ENCODE measurements at places on chromosomes 3 and 15.

DNA sequence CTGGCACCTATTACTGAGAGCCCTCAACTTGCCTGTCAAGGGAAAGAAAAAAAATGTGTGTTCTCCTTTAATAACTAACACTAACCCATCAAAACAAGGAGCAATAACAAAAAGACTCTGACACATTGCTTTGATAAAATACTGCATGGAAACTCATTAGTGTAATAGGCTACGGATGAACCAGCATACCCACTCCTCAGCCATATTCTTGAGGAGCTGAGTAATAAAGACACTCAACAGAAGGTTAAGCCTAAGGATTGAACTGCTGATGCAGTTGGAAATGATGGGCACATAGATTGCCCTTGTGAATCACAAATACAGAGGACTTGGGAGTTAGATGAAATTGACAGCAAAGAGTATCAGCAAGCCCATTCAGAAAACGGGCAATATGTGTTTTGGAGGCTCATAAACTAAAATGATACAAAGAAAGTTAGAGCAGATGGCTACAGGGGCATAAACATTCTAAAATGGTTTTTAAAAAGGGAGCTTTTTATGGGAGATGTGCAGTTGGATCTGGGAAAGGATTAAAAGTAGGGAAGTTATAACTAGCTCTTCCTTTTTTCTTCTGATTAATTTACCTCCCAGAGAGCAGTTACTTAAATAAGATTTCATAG, 447.6 kb upstream of the IL12A start:
- DNase-seq = no peak

GRCh38 chr3:65080432-65080831, 392.6 kb upstream of the ADAMTS9 start:
- DNase-seq = no peak

DNA sequence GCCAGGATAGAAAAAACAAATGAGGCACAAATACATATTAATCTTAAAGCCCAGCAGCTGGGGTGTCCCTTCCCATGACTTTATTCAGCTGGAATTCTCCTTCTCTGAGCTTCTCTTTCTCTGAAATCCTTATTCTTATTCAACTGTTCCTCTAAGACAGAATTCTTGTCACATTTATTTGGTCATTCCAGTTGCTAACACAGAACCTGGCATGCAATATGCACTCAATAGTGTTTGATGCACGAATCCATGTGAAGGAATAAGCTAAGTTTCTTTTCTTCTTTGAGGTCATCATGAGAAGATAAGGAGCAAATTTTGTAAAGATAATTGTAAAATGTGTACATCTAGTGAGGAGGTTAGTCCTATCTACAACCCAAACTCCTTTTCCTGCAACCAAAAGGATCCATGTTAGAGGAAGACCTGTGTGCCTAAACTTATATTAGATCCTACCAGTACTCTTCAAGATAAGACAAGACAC, 154.2 kb upstream of the KCNMB2 start:
- no peak for DNase-seq

- DNase-seq = no peak
Measured at GRCh38 chr15:61155741-61156700, 73.1 kb downstream of the RORA start.

DNA sequence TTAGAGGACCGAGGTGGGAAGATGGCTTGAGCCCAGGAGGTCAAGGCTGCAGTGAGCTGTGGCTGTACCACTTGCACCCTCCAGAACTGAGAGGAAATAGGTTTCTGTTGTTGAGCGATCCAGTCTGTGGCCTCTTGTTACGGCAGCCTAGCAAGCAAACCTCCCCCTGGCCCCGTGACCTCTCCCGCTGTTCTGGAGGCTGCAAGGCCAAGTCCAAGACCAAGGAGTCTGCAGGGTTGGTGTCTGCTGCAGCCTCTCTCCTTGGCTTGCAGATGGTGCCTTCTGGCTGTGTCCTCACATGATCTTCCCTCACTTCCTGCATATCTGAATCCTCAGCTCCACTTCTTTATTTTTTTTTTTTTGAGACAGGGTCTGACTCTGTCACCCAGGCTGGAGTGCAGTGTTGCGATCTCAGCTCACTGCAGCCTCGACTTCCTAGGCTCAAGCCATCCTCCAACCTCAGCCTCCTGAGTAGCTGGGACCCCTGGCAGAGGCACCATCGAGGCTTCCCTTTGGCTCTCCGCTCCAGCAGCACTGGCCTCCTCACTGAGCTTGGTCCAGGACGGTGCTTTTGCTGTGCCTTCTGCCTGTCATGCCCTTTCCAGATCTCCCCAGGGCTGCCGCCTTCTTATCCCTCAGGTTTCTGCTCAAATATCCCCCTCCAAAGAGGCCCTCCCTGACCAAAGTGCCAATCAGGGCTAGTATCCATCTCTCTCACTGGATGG, 18.0 kb upstream of the PLXND1 start:
- no peak for DNase-seq

DNA sequence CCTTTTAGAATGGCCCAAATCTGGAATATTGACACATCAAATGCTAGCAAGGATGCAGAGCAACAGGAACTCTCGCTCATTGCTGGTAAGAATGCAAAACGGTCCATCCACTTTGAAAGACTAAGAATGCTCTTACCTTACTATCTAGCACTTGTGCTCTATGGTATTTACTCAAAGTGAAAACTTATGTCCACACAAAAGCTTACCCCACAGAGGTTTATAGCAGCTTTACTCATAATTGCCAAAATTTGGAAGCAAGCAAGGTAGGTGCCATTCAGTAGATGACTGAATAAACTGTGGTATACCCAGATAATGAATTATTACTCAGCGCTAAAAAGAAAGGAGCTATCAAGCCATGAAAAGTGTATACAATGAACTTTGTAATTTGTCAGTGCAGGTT, 96.4 kb downstream of the CTNNB1 start:
- no peak for DNase-seq

- DNase-seq = no peak
Measured at GRCh38 chr3:25294169-25294805, 133.8 kb upstream of the RARB start.

DNA sequence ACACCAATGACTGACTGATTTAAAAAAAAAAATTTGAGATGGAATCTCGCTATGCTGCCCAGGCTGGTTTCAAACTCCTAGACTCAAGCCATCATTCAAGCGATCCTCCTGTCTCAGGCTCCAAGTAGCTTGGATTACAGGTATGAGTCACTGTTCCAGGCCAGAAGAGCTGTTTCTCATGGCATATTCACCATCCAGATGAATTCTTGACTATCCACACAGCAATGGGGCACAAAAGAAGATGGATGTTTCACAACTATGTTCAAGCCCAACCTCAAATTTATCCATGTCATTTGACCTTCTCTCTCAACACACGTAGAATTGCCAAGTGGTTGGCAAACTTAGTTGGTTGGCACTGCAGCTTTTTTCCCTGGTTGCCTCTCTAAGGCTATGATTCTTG, 40.6 kb downstream of the PRICKLE2 start:
- DNase-seq = no peak

DNA sequence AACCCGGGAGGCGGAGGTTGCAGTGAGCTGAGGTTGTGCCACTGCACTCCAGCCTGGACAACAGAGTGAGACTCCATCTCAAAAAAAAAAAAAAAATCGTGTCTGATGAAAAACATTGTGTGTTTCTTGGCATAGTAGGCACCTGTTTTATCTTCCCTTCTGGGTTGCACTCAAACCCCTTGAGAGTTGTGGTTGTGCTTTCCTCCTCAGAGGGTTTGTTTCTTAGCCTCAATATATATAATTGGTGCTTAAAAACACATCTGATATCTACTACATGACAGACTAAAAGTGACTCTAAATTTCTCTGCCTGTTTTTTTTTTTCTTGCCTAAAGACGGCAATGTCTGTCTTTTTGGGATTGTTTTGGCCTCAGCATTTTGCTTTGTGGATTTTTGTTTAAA, 7.6 kb downstream of the NR1D2 start:
- DNase-seq = no peak

- DNase-seq = no peak
Measured at GRCh38 chr3:98536456-98537017, 4.8 kb downstream of the GPR15 start.

- no peak for DNase-seq
Measured at GRCh38 chr15:82970078-82970686, 15.8 kb upstream of the RAMAC start.

GRCh38 chr3:167887096-167887495, 151.6 kb downstream of the SERPINI1 start:
- no peak for DNase-seq

DNA sequence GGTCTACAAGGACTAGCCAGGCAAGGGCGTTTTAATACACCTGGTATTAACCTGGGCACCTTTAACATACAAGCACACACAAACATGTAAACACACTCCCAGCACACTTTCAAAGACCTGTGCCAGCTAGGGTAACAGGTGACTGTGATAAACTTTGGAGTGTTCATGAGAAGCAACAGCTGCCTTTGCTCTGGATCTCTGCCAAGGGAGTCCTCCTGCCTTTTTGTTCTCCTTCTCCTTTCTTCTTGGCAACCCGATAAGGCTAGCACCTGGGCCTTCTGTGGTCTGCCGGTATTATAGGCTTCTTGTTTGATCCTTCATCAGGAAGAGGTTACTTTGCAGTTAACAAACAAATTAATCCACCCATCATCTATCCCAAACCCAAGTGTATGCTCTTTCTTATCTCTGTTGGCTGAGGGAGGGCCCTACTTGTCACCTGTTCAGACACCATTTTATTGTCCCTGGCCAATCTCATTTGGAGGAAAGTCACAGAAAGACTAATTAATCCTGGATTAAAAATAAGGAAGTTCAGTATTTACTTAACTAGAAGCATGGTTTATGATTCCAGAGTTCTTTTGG, at the start of gene RETNLB:
TSS of gene RETNLB (minus strand) at position 7 of the 579 bp plus-strand sequence. CDS start 225 bp downstream, outside the sequence.
- no peak for DNase-seq

DNA sequence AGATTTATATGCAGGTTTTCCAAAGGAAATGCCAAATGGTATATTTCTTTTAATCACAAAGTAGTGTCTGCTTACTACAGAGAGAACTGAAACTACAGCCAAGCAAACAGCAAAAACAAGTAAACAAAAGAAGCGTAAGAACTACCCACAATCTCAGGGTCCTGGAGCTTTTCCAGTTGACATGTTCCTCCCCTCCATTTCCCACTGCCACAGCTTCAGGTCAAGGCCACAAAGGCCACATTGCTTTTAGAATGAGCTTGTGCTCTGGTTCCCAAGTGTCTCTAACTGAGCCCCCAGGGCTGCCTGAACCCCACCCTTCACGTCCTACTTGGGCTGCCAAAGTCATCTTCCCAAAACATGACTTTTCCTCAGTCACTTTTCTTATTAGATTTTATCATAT, 24.1 kb downstream of the CTDSPL start:
- DNase-seq = no peak

- DNase-seq = no peak
Measured at GRCh38 chr3:181887685-181888084, 176.0 kb downstream of the SOX2 start.

- no peak for DNase-seq
Measured at GRCh38 chr15:98616397-98616796, 31.9 kb upstream of the IGF1R start.

DNA sequence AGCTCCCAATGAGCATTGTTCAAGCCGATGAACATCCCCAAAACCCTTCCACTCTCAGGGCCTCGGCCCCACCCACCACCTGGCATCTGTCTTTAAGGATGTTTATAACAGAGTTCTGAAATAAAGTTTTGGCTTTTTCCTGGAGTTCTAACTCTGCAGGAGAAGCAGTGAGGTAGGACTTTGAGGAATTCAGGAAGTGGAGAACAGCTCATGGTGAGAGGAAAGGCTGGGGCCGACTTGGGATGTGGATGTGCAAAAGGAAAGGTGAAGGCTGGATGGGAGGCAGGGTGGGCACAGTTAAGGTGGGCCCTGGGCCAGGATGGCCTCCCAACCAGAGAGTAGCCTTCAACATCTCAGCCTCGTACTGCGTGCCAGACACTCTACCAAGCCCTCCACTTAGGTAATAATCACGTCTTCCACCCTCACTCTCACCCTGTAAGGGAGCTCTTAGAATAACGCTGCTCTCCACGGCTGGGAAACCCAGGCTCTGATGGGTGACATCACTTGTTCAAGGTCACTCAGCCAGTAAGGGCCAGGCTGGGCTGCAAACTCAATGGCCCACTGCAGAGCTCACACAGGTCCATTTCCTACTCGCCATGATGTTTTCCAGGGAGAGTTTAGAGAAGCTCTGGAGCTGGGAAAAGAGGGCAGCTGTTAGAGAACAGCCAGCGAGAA, 28.5 kb downstream of the LIPC start:
- no peak for DNase-seq

- DNase-seq = no peak
Measured at GRCh38 chr3:12138044-12138443, 20.7 kb downstream of the TIMP4 start.

DNA sequence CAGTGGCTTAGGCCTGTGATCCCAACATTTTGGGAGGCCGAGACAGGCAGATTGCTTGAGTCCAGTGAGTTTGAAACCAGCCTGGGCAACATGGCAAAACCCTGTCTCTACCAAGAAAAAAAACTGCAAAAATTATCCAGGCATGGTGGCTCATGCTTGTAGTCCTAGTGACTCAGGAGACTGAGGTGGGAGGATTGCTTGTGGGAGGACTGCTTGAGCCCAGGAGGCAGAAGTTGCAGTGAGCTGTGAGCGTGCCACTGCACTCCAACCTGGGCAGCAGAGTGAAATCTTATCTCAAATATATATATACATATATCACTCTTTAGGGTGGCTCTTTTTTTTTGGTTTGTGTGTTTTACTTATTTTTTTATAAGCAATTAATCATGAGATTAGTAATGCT, 83.7 kb upstream of the WDR72 start:
- no peak for DNase-seq

- DNase-seq = no peak
Measured at GRCh38 chr15:39896101-39896500, 24.0 kb downstream of the GPR176 start.

- no peak for DNase-seq
Measured at GRCh38 chr3:128569756-128570155, 76.8 kb upstream of the GATA2 start.

DNA sequence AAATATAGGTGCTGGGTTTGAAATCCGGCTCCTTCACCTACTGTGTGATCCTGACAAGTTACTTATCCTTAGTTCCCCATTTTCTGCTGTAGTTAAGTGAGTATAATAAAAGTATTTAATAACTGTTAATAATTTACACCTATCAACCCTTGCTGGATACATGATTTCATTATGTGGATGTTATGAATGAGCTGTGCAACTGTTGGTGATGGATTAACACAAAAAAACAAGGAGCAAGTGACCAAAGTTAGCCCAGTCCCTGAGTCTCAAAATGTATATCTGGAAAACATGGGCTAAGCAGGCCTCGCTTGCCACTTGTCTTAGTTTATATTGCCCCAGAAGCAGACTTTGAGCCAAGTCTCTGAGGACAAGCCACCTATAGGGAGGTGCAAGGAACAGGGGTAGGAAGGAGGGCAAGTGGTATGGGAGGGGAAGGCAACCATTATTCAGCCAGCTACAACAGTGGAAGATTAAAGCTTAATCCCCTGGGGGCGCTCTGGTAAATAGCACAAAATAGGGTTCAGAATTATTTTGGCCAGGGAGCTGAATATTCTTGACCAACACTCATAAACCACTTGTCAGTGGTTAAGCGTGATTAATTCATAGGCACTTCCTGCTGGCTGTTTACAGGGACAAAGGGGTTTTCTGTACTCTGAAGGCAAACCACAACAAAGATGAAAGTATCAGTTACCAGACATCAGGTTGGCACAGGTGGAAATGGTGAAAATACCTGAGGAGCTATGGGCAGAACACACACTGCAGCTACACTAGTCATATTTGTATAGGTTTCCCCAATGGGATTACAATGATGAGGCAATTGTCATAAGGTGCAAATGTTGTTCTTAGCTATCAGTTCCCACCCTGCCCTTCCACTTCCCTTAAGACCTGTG, 76.2 kb downstream of the TRIM42 start:
- DNase-seq = no peak

- DNase-seq = no peak
Measured at GRCh38 chr3:169467751-169468150, 195.8 kb downstream of the MECOM start.

GRCh38 chr3:53194210-53195065, 33.4 kb downstream of the PRKCD start:
- DNase-seq = no peak

Data from tibial nerve (tissue), 4 donors.